Anterior cingulate cortex (tissue), 58 donors: ENCODE measurements at places on chromosomes 5 and 9.

GRCh38 chr5:176533894-176534611, 3.1 kb downstream of the RNF44 start:
- DNase-seq = no peak

DNA sequence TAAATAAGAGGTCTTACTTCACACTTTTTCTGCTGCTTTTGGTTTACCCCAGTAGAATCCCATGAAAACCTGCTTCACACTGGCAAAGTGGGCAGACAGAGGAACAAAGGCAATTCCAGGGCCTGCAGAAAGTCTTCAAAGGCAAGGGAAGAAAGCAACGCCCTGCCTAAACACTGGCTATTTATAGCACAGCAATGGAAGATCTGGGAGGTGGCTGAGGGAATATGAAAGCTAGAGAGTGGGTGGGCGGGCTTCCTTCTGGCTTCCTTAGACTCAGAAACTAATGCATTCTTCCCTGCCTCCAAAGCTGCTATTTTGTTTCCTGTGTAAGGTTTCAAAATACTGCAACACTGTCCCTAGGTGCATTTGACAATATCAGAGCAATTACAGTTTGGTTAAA, 46.8 kb downstream of the ELAVL2 start:
- DNase-seq = peak; percentile 10

GRCh38 chr9:129464972-129465833, 155.7 kb downstream of the C9orf50 start:
- no peak for DNase-seq

DNA sequence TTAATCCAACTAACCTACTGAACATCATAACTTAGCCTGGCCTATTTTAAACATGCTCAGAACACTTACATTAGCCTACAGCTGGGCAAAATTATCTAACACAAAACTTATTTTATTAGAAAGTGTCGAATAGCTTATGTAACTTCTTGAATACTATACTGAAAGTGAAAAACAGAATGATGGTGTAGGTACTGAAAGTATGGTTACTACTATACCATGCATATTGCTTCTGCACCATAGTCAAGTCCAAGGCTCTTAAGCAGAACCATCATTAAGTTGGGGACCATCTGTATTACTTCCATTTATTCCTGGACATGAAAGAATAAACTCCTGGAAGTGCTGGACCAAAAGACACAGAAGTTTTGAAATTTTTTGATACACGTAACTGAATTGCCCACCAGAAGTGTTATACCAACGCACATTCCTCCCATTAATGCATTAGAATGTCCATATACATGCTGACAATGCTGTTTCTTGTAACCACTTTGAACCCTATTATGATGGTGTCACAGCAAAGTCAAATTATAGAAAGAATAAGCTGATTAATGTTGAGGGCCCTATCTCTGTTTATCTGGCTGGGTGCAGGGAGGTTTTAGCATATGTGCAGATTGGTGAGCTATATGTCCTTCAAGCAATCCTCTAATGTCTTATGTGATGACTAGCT, 375.7 kb downstream of the ACTL7B start:
- DNase-seq = no peak

- no peak for DNase-seq
Measured at GRCh38 chr9:31597977-31598376, 786.5 kb upstream of the ACO1 start.

- no peak for DNase-seq
Measured at GRCh38 chr5:176855598-176855997, 43.5 kb downstream of the HK3 start.

DNA sequence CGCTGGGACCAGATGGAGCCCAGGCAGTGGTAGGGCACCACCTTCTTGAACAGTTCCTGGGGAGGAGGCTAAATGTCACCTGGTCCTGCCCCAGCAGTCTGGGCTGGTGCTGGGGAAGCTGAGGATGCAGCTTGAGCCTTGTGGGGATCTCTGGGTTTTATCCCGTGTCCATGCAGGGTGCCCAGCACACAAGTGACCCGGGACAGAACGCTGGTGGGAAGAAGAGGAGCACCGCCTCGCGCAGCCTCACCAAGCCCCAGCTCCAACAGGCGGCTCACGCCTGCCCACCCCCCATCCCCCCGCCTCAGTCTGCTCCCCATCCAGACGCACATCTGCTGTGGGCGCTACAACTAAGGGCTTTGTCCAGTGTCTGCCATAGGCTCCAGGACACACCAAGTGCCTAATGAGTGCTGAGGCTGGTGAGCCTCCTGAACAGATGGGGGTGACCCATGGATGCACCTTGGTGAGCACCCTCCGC, 13.8 kb downstream of the RALGDS start:
- no peak for DNase-seq

- DNase-seq = no peak
Measured at GRCh38 chr9:89328064-89328463, 9.8 kb downstream of the SECISBP2 start.

GRCh38 chr9:118609355-118610044, 759.7 kb downstream of the BRINP1 start:
- no peak for DNase-seq

GRCh38 chr5:120790339-120790738, 326.2 kb downstream of the PRR16 start:
- DNase-seq = no peak

GRCh38 chr9:136669791-136670464, 7.2 kb downstream of the EGFL7 start:
- DNase-seq = no peak

DNA sequence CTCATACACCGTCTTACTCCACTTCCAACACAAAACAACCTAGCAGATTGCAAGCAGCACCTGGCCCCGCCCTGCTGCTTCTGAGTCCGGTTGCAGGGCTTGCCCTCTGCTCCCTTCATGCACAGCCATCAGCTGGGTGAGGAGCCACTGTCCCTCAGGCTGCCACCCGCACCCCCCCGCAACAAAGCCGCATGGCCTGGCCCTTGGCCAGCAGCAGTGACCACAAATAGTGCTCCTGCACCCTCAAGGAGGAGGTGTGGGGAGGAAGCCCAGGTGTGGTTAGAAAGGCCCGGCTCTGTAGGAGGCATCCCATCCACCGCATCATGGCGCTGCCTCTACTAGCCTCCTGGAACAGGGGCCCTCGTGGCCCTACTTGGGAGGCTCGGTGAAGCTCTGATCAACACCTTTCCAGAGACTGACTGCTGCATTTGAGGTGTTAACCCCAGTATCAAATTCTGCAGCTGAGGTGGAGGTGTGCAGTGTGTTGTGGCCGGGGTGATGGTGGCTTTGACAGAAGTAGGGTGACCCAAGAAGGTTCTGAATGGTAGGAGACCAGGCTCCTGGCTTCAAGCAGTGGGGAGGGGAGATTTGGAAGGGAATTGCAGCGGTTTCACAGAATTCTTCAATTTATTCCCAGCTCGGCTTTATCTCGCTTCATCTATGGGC, 52.7 kb downstream of the WNK2 start:
- no peak for DNase-seq

DNA sequence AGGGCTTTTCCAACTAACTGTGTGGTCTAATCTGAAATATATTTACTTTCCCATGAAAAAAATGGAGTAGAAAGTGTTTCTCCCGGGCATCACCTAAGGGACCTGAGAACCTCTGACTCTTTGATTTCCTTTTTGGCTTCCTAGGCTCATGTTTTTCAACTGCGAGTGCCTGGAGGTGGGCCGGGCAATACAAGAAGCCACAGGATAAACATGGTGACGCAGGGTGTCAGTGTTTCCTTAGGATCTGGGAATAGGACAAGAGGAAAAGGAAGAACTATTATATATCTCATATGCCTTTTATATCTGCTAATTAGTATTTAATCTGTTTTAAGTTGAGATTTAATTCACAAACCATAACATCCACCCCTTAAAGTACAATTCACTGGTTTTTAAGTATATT, 11.4 kb upstream of the LECT2 start:
- DNase-seq = no peak

DNA sequence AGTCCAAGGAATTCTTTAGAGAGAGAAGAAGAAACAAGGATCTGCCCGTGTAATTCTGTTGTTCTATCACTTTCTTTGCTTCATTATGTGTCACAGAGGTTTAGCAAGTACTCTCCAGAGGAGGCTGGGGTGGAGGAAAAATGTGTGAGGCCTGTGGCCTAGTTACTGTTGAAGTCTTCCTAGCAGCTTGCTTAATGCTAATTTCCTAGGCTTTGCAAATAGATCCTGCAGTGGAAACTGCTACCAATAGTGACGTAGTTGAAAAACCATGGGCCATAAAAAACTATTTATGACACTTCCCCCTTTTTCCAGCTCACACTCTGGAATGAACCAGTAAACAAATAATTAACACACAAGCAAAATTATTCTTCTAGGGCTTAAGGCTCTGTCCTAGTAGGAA, 27.0 kb upstream of the C9orf72 start:
- DNase-seq = no peak
